Fibroblast of lung (primary cell): ENCODE measurements at places on chromosomes 7 and 10.

- H3K27ac ChIP-seq: no peak overlapping the region
- H3K4me3 ChIP-seq: no peak overlapping the region
- H3K36me3 ChIP-seq: no peaks in the 10 kb centered on the region
- DNase-seq: no peak
- peaks cover 2% of the 10 kb centered on the region for H3K27me3 ChIP-seq
These were observed 186.4 kb downstream of the KIF20B start for GRCh38 chr10:89887830-89888229.

GRCh38 chr10:63553473-63553872, 32.3 kb downstream of the REEP3 start:
- H3K4me3 ChIP-seq: no peak overlapping the region
- H3K27ac ChIP-seq: peak overlapping the region; percentile 88
- no peak for DNase-seq
- peaks cover 23% of the 10 kb centered on the region for H3K4me1 ChIP-seq

GRCh38 chr10:16519908-16520861, 1.5 kb downstream of the C1QL3 start:
- no peaks in the 10 kb centered on the region for H3K36me3 ChIP-seq
- H3K27ac ChIP-seq: no peak overlapping the region
- peak overlapping the region; percentile 33 for H3K4me3 ChIP-seq
- DNase-seq: no peak
- peaks cover 41% of the 10 kb centered on the region for H3K27me3 ChIP-seq

DNA sequence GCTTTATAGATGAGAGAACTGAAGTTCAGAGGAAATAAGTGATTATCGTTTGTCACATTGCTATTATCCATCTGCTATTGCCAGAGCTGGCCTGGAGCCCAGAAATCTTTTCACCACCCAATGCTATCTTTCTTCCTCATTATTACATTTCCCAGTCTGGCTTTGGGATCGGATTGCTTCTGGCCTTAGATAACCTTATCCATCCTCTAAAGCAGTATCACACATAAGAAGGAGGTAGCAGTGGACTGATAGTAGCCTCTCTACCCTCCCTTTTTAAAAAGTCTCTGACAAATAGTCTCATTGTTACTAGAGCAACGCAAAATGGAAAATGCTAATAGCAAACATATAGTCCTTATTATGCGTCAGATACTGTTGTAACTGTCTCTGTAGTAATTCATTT, 1.3 kb upstream of the CLDN12 start:
- DNase-seq: peak; percentile 7
- H3K4me1 ChIP-seq: no peaks in the 10 kb centered on the region
- H3K27me3 ChIP-seq: no peaks in the 10 kb centered on the region
- H3K4me3 ChIP-seq: no peak overlapping the region
- H3K27ac ChIP-seq: no peak overlapping the region

DNA sequence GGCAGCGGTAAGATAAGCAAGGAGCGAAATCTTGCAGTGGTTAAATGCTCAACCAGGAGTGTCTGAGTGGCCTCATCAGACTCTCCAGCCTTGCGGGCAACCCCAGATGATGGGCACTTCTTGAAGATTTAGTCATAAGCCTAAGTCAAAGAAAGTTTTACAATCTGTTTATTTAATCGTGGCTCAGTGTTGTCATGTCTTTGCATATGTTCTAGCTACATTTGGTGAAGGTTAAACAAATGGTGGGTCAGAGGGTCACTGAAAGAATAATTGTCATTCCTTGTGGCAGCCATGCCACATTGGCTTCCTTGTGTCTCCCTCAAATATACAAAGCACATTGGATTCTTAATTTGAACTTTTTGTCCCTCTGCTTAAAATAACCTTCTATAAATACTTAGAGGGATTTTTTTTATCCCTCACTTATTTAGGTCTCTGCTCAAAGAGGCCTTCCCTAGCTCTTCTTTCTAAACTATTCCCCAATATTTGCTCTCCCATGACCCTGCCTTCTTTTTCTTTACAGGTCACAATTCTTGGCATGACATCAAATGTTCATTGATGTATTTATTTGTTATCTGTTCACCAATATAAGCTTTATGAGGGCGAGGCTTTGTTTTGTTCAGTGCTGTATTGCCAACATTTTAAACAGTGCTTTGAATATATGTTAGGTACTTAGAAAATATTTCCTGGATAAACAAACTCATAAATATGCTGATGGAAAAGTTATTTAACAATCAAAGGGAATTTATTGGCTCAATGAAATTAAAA, 68.7 kb downstream of the NEUROD6 start:
- DNase-seq: no peak
- no peak overlapping the region for H3K27ac ChIP-seq
- no peaks in the 10 kb centered on the region for H3K36me3 ChIP-seq
- no peak overlapping the region for H3K4me3 ChIP-seq
- H3K4me1 ChIP-seq: no peaks in the 10 kb centered on the region
- H3K27me3 ChIP-seq: no peaks in the 10 kb centered on the region

DNA sequence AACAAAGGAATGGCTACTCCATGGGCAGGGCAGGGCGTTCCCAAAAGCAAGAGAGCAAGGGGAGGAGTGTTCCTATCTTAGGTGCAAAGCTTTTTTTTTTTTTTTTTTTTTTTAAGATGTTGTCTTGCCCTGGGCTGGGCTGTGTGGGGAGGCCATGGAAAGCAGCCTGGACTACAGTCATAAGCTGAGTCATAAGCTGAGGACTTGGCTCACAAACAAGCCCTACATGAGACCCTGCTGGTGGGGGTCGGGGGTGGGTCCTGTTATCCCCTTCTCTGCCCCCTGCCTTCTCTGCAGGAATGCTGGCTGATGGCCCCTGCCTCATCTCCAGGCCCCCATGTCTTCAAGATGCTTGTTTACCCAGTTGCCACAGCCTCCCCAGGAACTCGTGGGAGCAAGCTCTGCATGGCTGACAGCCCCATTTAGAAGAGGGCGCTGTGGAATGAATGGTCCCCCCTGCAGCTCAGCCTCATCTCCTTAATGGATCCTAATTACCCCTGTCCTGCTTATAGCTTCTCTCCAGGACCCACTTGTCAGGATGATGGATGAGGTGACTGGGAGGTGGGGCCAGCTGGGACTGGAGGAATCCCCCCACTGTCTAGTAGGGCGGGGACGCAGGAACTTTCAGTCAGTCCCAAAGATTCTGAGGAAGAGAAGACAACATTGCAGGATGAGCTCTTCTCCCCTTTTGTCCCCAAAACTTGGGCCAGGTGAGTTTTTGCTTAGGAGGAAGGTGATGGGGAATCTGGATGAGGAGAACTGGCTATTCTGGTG, 340.8 kb upstream of the PODXL start:
- no peaks in the 10 kb centered on the region for H3K27me3 ChIP-seq
- H3K4me3 ChIP-seq: no peak overlapping the region
- no peaks in the 10 kb centered on the region for H3K4me1 ChIP-seq
- peak; percentile 26 for DNase-seq

- no peak overlapping the region for H3K27ac ChIP-seq
- no peak for DNase-seq
- no peaks in the 10 kb centered on the region for H3K36me3 ChIP-seq
- no peaks in the 10 kb centered on the region for H3K27me3 ChIP-seq
- H3K4me3 ChIP-seq: no peak overlapping the region
These were observed 380.1 kb downstream of the HPSE2 start for GRCh38 chr10:98855403-98856189.

- no peak overlapping the region for H3K27ac ChIP-seq
- no peaks in the 10 kb centered on the region for H3K27me3 ChIP-seq
- DNase-seq: no peak
- no peaks in the 10 kb centered on the region for H3K4me1 ChIP-seq
These were observed 400.1 kb upstream of the ETV1 start for GRCh38 chr7:14389595-14389994.

DNA sequence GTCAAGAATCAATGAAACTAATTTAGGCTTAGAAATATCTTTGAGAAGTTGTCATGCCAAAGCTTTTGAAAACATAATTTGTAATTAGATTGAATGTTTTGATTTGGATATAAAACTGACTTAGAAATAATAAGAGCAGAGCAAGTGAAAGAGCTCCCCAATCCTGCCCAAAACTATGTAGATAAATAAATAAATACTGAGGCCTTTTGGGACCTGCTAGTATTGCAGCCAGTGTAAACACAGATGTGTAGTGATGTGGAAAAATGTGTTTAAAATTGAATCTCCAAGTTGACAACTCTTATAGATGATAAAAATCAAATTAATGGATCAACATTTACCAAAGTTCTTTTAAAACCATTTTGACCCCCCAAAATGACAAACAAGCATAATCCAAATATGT, 896.1 kb downstream of the CNTNAP2 start:
- no peak overlapping the region for H3K4me3 ChIP-seq
- no peaks in the 10 kb centered on the region for H3K36me3 ChIP-seq
- H3K27me3 ChIP-seq: no peaks in the 10 kb centered on the region
- H3K27ac ChIP-seq: no peak overlapping the region

- peak; percentile 59 for DNase-seq
- H3K4me3 ChIP-seq: no peak overlapping the region
- H3K4me1 ChIP-seq: no peaks in the 10 kb centered on the region
- no peak overlapping the region for H3K27ac ChIP-seq
These were observed 586.3 kb upstream of the ANKRD30A start for GRCh38 chr10:36538953-36539586.

DNA sequence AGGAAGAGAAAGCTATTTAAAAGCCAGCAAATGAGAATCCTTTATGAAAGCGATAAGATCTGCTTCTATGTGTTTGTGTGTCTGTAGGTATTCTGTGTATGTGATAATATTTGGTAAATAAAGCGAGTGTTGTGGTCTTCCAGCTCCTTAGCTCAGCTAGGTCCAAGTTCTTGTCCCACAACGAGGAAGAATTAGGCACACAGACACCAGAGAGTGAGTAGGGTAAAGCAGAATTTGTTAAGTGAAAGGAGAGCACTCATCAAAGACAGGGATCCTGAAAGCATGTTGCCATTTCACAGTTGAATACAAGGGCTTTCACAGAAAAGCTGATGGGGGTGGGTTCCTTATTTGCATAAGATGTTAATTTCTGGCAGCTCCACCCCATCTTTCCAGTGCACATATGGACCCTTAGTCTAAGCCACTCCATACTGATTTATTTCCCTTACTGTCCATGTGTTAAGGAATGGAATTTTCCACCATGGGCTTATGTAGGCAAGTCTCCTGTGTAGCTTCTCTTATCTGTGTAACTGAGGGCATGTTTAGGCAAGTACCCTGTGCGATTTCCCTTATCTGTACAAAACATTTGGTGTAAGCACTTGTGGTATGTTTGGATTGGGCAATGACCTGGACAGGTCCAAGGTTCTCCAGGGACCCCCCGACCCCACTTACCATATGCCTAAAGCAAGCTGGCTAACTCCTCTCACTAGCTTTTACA, 165.9 kb upstream of the VIPR2 start:
- DNase-seq: no peak
- no peak overlapping the region for H3K27ac ChIP-seq
- H3K36me3 ChIP-seq: no peaks in the 10 kb centered on the region
- H3K27me3 ChIP-seq: no peaks in the 10 kb centered on the region
- H3K4me3 ChIP-seq: no peak overlapping the region

GRCh38 chr10:77702166-77702565, 64.6 kb upstream of the KCNMA1 start:
- no peak overlapping the region for H3K4me3 ChIP-seq
- no peak overlapping the region for H3K27ac ChIP-seq
- no peaks in the 10 kb centered on the region for H3K27me3 ChIP-seq
- DNase-seq: peak; percentile 90
- no peaks in the 10 kb centered on the region for H3K36me3 ChIP-seq

- no peaks in the 10 kb centered on the region for H3K4me1 ChIP-seq
- no peaks in the 10 kb centered on the region for H3K36me3 ChIP-seq
- DNase-seq: no peak
- no peak overlapping the region for H3K4me3 ChIP-seq
These were observed 123.1 kb downstream of the CRPPA start for GRCh38 chr7:16298221-16298620.

GRCh38 chr7:50801907-50802306, 19.2 kb upstream of the GRB10 start:
- peaks cover 5% of the 10 kb centered on the region for H3K27me3 ChIP-seq
- H3K4me1 ChIP-seq: no peaks in the 10 kb centered on the region
- H3K4me3 ChIP-seq: no peak overlapping the region
- no peaks in the 10 kb centered on the region for H3K36me3 ChIP-seq

DNA sequence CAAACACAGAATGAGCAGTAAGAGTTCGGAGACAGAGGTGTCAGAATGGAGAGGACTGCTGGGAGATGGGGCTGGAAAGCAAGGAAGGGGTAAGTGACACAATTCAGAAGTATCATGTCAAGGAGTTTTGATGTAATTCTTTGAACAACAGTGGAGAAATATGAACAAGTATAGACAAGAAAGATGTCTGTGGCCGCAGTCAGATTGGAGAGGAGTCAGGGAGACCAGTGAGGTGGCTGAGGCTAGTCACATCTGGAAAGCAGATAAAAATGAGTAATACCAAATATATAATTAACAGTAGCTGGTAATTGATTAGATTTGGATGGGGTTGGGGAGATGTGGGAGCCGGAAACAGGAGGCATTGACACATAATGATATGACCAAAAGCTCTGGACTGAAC, 540.9 kb downstream of the SUGCT start:
- no peak overlapping the region for H3K4me3 ChIP-seq
- H3K27ac ChIP-seq: no peak overlapping the region
- no peaks in the 10 kb centered on the region for H3K27me3 ChIP-seq
- no peak for DNase-seq

GRCh38 chr10:66483966-66484365, 441.9 kb upstream of the LRRTM3 start:
- H3K36me3 ChIP-seq: no peaks in the 10 kb centered on the region
- DNase-seq: no peak
- H3K27me3 ChIP-seq: no peaks in the 10 kb centered on the region
- no peak overlapping the region for H3K27ac ChIP-seq

DNA sequence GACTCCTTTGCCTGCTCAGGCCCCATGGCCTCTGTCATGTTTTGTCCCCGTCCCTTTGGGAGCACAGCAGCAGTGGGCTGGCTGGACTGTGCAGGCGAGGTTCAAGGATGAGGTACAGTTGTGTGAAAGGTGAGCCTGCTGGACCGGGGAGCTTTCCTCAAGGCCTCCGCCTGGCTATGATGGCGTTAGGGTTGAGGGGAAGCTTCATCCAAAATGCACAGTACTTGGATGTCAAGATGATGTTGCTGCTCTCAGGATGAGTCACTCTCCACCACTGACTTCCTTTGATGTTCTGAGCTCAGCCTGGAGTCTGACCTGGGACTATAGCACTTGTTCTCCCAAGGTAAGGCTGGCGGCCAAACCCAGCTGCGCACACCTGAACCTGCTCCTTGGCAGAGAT, 152.7 kb upstream of the SHH start:
- no peaks in the 10 kb centered on the region for H3K4me1 ChIP-seq
- no peaks in the 10 kb centered on the region for H3K27me3 ChIP-seq
- DNase-seq: peak; percentile 58
- H3K4me3 ChIP-seq: no peak overlapping the region
- H3K27ac ChIP-seq: no peak overlapping the region

GRCh38 chr7:102306916-102307677, 20.4 kb downstream of the SH2B2 start:
- no peaks in the 10 kb centered on the region for H3K36me3 ChIP-seq
- DNase-seq: peak; percentile 74
- no peaks in the 10 kb centered on the region for H3K27me3 ChIP-seq
- H3K4me1 ChIP-seq: peaks cover 3% of the 10 kb centered on the region

GRCh38 chr7:459584-460373, 59.9 kb downstream of the PDGFA start:
- no peak overlapping the region for H3K4me3 ChIP-seq
- no peaks in the 10 kb centered on the region for H3K36me3 ChIP-seq
- H3K27me3 ChIP-seq: no peaks in the 10 kb centered on the region
- H3K4me1 ChIP-seq: peaks cover 2% of the 10 kb centered on the region
- no peak overlapping the region for H3K27ac ChIP-seq
- DNase-seq: no peak

GRCh38 chr7:110307776-110308175, 783.2 kb upstream of the LRRN3 start:
- DNase-seq: peak; percentile 30
- no peaks in the 10 kb centered on the region for H3K4me1 ChIP-seq
- no peak overlapping the region for H3K4me3 ChIP-seq
